ENCODE measurements at places on chromosomes 13 and 19.

DNA sequence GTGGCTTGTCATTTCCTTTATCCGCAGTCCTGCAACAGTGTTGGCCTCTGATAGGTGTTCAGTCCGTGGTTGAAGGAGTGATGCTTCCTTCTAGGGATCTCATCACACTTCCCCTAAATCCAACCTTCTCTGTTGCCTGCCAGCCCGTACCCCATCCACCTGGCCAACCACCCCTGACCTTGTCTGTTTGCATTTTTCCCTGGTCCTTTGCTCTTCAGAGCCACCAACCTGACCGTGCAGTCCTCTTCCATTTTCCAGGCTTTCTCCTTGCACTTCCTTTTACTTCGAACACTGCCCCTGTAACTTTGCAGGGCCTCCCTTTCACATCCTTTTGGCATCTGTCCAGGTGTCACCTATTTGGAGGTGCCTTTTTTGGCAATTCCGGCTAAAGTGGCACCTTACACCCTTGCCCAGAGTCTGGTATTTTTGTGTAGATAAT lies 696 bp downstream of the ZNF460 start:
- DNase-seq: no peak

GRCh38 chr19:51421229-51422052 lies 4.0 kb upstream of the SIGLEC10 start:
- DNase-seq: no peak

DNA sequence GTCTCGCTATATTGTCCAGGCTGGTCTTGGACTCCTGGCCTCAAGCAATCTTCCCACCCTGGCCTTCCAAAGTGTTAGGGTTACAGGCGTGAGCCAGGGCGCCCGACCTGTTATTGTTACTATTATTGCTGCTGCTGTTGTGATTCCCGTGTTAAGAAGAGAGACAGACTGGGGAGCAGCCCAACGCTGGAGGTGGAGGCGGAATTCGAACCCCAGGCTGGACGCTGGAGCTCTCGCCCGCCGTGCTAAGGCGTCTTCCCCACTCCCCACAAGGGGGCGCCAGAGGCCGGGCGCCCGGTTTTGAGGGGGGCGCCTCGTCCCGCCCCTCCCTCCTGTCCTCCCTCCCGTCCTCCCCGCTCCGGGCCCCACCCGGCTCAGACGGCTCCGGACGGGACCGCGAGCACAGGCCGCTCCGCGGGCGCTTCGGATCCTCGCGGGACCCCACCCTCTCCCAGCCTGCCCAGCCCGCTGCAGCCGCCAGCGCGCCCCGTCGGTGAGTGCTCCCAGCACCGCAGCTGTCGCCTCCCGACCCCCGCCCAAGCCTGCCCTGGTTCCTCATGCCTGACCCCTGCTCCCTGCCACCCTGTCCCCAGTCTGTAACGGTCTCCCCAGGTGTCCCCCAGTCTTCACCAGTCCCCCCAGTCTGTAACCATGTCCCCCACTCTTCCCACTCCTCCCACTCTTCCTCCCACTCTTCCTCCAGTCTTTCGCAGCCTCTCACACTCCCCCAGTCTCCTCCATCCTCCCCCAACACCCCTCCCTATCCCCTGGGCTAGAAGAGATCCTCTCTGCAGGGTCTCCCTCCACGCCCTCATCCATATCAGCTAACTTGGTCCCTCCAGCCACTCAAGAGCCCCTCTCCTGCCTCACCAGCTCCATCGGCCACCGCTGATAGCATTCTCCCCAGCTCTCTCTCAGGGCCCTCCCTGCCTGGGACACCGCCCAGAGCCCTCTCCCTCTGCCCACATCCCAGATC lies at the start of gene EHD2:
Gene EHD2, plus strand, starts transcription at position 377 of the 976 bp plus-strand sequence. CDS start 3,191 bp downstream, outside the sequence.
- peak; percentile 69 for DNase-seq

- no peak for DNase-seq
Observed at GRCh38 chr19:23440207-23440606, 44.9 kb upstream of the ZNF91 start.

- peak; percentile 72 for DNase-seq
Observed at GRCh38 chr19:570937-571565, 1.3 kb upstream of the BSG start.

DNA sequence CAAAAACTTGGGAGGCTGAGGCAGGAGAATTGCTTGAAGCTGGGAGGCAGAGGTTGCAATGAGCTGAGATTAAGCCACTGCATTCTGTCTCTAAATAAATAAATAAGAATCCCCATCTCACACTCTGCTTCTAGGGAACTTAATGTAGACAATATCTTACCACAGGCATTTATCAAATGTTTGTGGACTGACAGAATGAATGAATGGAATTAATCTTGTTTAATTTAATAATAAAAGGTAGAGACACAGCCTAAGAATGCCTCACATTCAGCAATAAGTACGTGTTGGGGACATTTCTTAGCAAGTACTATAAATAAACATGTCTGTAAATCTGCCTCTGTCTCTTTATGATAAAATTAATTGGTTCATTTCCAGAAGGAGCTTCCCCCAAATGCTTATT lies 36.2 kb upstream of the RBM26 start:
- DNase-seq: no peak

- DNase-seq: peak; percentile 57
Observed at GRCh38 chr19:40691421-40692211, 1.2 kb upstream of the NUMBL start.

GRCh38 chr13:39394796-39395678 lies 208.0 kb downstream of the LHFPL6 start:
- DNase-seq: no peak

DNA sequence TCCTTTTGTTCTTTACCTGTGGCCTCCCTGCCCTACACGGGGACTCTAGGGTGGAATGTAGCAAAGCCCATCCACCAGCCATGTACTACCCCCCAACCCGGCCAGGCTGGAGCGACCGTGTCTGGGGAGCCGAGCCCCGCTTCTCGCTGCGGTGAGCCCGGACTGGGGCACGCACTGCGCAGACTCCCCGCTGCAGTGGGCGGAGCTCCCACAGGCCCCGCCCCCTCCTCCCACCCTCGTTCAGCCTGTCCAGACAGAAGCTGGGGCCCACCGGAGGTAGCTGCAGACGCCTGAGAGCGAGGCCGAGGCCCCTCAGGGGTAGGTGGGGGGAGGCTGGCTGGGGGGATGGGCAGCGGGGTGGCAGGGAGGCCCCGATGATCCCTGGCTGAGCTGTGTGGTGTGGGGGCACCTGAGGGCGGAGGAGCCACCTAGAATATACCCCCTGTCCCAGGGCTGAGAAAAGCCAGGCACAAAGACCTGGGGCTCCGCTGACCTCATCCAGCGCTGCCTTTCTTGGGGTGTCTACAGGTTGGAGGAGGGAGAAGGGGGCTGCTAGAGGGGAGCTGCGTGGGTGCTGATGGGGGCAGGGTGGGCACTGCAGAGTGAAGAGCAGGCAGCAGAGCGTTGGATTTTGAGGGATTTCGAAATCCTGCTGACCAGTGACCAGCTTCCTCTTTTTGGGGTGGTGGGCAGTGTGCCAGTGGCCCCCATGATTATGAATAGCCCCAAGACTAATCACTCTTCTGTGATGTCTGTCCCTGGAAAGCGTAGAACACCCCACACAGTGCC lies 17.3 kb downstream of the PLD3 start:
- peak; percentile 96 for DNase-seq

- DNase-seq: no peak
Observed at GRCh38 chr19:23983406-23983805, 68.7 kb downstream of the ZNF726 start.

DNA sequence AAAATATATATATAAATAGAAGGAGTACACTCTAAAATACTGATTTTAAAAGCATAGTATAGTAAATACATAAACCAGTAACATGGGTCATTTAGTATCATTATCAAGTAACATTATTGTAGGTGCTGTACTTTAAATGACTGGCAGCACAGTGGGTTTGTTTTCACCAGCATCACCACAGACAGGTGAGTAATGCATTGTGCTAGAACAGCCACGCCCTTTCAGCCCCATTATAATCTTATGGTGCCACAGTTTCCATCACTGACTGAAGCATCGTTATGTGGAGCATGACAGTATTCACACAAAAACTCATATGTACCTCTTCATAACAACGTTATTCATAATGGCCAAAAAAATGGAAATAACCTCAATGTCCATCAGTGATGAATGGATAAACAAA lies 88.3 kb downstream of the DHRS12 start:
- DNase-seq: no peak

DNA sequence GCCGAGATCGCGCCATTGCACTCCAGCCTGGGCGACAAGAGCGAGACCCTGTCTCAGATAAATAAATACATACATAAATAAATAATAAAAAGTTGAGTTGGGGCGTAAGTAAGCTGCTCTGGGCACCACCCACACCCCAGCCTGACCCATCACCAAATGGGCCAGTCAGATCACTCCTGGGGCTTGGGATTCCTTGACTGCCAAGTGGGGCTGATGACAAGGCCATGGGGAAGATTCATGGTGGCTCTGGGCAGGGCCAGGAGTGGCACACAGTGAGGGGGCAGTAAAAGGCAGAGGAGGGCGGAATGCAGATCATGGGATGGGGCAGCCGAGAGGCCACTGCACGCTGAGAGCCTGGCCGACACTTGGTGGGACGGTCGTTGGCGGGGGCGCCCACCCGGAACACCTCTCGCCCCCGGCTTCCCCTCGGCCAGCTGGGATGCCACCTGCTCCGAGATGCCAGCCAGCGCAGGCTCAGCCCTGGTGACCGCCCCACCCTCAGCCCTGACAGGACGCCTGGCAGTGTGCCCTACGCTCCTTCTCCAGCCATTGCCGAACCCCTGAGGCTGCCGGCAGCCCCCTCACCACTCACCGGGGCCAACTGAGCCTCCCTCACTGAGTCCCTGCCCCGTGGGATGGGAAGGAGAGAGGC lies 10.9 kb downstream of the ZNF653 start:
- no peak for DNase-seq

GRCh38 chr13:111281751-111282311 lies 38.6 kb upstream of the TEX29 start:
- DNase-seq: no peak

- DNase-seq: no peak
Observed at GRCh38 chr13:46086985-46087384, 17.8 kb downstream of the CPB2 start.

GRCh38 chr13:68597641-68598040 lies 1367.5 kb upstream of the PCDH9 start:
- no peak for DNase-seq

DNA sequence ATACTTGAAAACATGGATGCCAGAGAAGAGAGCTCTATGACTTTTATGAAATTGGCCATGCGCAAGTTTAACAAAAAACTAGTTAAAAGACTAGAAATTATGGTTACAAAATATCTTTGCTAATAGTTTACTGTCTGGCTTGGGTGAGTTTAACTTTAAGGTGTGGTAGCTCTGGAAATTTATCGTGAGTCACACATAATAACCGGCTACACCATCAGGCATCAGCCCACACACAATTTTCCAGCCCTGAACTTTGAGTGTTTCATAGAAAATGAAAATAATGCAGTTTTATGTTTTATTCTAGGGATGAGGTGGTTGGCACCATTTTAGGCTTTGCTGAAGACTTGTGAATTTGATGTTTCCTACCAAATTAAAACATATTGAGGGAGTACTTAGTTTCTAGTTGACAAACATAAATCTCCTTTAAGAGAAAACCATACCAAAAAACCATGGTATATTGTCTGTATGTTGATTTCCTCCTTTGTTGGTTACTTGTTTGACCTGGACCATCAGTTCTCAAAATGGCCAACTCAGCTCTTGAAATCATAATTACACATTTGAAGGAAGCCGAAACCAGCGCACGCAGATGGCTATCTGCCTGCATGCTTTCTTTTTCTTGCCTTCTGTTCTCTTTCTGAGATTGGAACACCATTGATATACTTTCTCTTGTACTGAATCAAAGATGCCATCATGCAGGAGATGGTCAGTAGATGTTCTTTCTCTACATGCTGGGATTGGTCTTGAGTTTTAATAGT lies 125.1 kb downstream of the AKAP11 start:
- no peak for DNase-seq

GRCh38 chr19:46720503-46721239 lies 3.8 kb upstream of the PRKD2 start:
- DNase-seq: no peak

GRCh38 chr19:29429581-29429980 lies 96.2 kb upstream of the VSTM2B start:
- DNase-seq: no peak

DNA sequence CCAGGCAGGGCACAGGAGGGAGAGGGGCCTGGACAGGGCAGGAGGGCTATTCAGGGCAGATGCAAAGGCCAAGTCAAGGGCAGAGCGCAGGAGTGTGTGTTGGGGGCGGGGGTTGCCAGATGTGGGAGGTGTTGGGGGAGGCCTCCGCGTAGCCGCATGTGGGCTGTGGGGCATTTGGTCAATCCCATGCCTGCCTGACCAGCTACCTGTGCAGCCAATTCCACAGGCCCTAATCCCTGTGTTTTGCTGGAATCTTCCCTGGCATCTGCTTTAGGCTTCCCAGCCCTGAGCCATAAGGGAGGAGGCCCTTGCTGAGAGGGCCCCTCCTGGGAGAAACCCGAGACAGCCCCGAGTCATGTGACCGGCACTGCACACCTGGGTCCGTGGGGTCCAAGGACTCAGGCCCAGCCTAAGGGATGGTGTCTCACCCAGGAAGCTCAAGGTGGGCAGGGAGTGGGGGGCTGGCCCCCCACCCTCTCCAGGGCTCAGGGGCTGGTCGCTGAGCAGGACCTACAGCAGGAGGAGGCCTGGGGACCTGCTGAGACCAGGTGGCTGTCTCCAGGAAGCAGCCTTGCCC lies 20.3 kb downstream of the RFX1 start:
- DNase-seq: no peak

- DNase-seq: no peak
Observed at GRCh38 chr19:9498183-9498902, at the start of gene ZNF560. ZNF560 (minus strand) TSS chr19:9498616; CDS start chr19:9475313, 23,303 bp downstream.

- DNase-seq: no peak
Observed at GRCh38 chr13:104314926-104315535, 1248.8 kb upstream of the SLC10A2 start.

DNA sequence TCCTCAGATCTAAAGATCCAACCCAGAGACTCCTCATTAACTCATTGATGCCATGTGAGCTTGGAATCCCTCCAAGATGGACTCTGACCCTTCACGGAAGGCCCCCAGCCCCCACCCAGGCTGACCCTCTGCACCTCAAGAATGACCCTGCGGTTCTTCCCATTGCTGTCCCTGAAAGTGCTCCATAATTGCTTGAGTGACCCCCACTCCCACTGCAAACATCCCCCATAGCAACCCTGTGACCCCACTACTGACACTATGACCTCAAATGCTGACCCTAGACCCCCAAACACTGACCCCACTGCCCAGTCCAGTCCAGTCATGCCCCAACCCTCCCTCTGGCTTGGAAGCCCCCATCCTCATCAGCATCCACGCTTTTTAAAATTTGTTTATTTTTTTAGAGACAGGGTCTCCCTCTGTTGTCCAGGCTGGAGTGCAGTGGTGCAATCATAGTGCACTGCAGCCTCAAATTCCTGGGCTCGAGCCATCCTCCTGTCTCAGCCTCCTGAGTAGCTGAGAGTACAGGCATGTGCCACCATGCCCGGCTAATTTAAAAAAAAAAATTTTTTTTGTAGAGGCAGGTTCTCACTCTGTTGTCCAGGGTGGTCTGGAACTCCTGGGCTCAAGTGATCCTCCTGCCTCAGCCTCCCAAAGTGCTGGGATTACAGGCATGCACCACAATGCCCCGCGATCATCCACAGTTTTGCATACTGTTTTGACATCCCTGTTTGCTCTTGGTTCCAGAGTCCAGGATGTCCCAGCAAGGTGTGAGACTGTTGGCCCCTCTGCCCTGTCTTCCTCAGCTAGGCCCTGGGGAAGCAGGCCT lies 855 bp downstream of the LYL1 start:
- no peak for DNase-seq

Measured in ecto neural progenitor cell (in vitro differentiated cells).